D341Med (cell line): ENCODE measurements at places on chromosomes 2 and 18.

- no peak for DNase-seq
Measured at GRCh38 chr2:72210470-72210869, 62.8 kb upstream of the CYP26B1 start.

GRCh38 chr2:172927641-172928357 is 147.8 kb upstream of the MAP3K20 start:
- DNase-seq: no peak

DNA sequence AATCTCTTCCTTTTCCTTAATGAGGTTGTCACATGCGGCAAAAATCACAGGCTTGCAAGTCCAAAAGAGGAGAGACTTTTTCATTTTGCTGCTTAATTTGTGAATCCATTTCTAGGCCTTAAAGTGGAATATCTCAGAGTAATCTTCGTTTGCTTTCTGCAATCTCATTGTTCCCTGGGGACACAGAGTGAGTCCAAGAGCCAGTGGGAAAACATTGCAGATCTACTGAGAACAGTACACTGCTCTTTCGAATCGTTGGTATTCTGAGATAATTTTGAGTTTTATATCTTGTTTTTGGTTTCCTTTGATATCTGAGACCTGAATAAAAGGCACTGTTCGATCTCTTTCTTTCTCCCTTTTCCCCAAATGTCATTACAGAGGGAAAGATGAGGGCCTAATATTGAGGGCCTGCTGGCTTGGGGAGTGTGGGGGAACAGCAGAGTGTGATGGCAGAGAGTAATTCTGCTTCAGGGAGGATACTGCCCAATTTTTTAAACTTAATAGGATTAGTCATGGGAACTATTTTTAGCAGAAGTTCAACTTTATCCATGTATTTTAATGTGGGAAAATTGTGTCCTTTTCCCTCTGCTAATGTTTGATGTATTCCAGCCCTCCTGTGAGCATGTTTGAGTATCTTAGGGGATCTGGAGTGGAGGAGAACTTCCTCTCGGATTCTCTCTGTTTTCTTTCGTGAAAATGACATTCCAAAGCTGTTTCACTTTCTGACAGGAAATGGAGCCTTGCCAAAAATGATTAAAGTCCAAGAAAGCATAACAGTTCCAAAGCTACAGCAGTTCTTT is 418.2 kb upstream of the ZEB2 start:
- no peak for DNase-seq

DNA sequence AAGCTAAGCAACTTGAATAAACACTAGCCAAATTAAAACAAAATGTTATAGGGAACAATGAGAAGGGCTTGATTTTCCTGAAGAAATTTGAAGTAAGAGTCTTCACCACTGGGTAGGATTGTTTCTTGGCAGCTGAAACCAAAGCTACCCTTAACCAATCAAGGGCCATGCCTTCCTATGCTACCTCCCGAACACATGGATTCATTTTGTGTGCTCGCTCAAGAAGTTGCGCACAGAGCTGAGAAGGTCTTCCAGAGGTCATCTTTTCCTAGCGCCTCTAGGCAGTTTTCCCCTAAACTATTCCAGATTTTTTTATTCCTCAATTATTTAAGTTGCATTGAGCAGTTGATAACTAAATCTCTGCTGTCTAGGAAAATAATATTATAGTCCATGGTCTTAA is 264.6 kb downstream of the RBM43 start:
- DNase-seq: no peak

DNA sequence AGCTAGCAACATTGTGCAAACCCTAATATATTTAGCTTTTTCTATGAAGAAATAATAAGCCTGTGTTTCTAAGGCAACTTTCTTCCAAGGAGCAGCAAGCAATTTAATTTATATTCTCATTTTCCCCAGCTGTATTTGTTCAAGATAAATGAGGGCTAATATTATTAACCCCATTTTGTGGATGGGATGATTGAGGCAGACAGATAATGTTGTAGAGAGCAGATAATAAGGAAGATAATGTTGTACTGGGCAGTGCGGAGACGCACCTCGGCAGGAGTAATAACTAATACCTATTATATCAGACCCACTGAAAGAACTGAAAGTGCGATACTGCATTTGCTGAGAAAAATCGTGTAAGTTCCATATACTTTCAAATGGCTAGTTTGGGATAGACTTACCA is 344.1 kb upstream of the FANCL start:
- DNase-seq: no peak

DNA sequence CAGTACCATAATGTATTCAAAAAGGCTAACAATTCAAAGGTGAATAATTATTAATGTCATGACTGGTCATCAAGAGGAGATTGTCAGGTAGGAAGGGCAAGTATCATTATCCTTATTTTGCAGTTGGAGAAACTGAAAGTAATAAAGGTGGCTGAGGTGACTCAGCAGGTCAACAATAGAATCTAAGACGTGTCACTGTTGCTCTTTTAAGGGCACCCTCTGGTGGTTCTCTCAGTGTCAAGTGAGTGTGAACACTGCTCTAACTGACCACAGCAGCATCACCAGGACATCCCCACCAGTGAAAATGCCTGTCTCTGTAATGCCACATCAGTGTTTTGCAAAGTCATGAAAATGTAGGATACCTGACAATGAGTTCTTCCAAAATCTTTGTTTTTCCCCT is 69.7 kb downstream of the DCC start:
- DNase-seq: no peak

DNA sequence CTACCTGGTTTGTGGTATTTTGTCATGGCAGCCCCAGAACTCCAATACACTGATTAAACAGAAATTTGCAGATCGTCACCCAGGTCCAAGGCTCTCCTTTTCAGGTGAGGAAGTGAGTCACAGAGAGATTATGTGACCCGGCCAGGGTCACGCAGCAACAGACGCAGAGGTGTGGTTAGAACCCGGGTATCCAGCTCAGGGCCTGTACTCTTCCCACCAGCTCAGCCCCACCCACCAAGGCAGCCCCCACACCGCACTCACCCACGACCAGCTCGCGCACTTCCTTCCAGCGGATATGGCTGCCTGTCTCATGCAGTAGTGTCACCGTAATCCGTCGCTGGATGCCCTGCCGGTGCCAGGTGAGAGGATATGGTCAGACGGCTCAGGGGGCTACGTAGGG is 48.1 kb downstream of the AQP12A start:
- no peak for DNase-seq

GRCh38 chr2:160257041-160257742 is 57.1 kb upstream of the ITGB6 start:
- no peak for DNase-seq

- no peak for DNase-seq
Measured at GRCh38 chr18:49476664-49477411, 10.2 kb downstream of the C18orf32 start.

GRCh38 chr18:61735564-61736102 is 157.2 kb downstream of the RNF152 start:
- DNase-seq: no peak

- DNase-seq: no peak
Measured at GRCh38 chr2:402721-403120, 114.8 kb upstream of the ALKAL2 start.

GRCh38 chr2:12884713-12885282 is 168.1 kb downstream of the TRIB2 start:
- DNase-seq: no peak

GRCh38 chr2:178819147-178819875 is 12.1 kb upstream of the TTN start:
- DNase-seq: no peak

DNA sequence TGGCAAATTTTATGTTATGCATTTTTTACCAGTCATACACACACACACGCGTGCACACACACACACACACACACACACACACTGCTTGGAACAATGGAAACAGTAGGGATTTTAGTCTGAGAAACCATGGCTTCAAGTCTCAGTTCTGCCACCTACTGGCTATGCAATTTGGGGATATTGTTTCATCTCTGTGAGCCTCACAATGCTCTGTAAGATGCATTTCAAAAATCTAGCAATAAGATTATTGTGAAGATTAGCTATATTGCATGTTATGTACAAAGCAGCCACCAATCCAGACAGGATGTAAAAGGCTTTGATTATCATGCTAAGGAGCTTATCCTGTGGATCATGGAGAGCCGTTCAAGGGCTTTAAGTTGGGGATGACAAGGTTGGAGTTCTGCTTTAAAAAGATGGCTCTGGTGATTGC is 401.4 kb downstream of the NBAS start:
- peak; percentile 54 for DNase-seq

GRCh38 chr2:152499331-152499816 is 164.4 kb downstream of the FMNL2 start:
- DNase-seq: no peak

DNA sequence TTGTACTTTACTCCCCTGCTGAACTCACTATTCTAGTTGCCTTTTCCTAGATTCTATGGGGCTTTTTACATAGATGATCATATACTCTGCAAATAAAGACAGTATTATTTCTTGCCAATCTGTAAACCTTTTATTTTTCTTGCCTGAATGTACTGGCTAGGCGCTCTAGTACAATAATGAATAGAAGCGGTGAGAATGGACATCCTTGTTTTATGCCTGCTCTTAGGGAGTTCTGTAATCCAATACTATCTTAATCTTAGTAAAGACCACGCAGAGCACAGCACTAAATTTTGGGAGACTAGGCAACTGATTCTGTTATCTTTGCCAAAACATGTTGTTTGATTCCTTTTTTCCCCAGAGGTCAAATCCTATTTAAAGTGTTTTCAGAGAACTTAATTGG is 7.0 kb downstream of the KRCC1 start:
- no peak for DNase-seq

DNA sequence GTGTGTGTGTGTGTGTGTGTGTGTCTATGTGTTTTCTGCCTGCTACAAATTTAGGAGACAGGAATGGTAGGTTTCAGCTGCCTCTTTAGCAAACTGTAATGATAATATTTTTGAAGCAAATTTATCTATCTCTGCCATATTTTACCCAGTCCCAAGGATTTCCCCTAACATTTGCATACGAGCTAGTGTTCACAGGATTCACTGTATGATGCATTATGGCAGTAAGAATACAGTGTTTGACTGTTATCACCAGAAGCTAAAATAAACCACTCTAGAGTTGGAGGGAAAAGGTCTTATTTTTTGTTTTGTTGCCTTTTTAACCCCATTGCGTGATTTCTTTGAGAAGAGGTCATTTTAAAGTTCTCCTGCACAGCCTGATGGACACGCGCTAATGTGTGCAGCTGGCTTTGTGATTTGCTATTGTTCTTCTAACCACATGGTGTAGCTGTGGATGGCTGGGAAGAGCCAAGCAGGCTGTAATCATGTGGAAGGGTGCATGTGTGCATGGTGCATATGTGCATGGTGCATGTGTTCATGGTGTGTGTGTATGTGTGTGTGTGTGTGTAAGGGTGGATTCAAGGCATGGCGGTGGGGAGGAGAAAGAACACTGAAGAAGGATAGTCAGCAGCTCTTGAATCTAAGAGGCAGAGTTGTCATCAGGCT is 62.4 kb downstream of the PLB1 start:
- DNase-seq: no peak

DNA sequence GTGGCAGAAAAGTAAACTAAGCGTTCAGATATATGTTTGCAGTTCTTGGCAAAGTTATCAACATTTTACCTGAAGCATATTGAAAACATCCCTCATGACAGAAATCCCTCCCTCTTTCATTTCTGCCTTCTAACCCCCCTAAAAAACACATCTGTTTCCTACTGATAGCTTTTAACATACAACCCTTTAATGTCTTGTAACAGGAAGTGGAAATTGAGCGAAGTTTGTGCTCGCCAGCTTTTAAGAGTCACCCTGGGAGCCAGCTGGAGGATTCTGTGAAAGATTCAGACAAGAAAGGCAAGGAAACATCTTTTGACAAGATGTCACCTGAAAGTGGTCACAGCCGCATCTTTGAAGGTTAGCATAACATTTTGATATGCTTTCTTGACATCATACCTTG is 247.4 kb downstream of the XIRP2 start:
- DNase-seq: no peak

DNA sequence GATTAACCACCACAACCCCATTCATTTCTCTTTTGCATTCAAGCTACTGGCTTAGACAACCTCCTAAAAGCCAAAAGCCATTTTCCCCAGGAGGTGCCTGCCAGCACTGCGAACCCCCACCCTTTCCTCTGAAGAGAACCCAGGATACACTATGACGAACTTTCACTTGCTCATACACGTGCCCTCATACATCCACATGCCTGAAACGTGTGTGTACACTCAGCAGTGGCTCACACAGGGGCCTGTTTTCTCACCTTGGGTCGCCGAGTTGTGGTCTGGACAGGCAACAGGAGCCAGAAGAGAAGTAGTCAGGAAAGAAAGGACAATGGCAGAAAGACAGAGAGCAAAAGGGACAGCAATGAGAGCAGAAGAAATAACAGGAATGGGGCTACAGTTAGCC is 7.4 kb downstream of the DCTN1 start:
- DNase-seq: no peak

GRCh38 chr2:51213826-51214225 is 181.9 kb upstream of the NRXN1 start:
- DNase-seq: no peak

DNA sequence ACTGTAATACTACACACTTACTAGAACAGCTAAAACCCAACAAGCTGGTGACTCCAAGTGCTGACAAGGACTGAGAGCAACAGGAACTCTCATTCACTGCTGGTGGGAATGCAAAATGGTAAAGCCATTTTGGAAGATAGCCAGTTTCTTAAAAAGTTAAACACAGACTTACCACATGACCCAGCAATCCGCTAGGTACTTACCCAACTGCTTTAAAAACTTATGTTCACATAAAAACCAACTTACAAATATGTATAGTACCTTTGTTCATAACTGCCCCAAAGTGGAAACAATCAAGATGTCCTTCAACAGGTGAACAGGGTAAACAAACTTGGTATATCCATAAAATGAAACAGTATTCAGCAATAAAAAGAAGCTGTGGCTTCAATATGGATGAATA is 153.1 kb upstream of the ZFP36L2 start:
- DNase-seq: no peak

GRCh38 chr2:54240515-54241469 is 15.2 kb downstream of the TSPYL6 start:
- DNase-seq: no peak

DNA sequence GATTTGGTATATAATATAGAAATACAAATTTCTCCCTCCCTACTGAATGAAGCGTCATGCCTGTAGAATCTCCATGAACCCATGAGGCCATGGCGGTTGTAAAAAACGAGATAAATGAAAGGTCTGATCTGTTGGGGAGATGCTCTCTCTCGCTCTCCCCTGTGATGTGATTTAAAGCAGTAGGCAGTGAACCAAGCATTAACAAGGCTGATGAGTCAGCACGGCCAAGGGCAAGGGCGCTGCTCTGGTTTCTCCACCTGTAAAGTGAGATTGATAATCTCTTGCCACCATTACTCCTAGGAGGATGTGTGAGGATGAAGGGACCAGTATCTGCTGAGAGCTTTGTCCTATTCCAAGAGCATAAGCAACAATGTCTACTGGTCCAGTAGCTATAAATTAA is 553.3 kb downstream of the CMPK2 start:
- no peak for DNase-seq

DNA sequence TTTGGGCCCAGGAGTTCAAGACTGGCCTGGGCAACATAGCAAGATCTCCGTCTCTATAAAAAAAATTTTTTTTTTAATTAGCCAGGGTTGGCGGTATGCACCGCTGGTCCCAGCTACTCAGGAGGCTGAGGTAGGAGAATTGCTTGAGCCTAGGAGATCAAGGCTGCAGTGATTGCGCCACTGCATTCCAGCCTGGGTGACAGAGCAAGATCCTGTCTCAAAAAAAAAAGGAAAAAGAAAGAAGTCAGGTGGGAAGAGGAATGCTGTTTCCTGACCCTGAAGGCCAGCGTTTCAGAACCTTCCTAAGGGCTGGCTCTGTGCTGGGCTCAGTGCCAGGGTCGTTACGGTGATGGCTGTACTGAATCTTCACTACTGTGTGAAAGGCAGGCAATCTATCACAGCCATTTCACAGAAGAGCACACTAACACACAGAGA is 35.0 kb upstream of the AGAP1 start:
- DNase-seq: no peak

- no peak for DNase-seq
Measured at GRCh38 chr18:36101943-36102342, 27.2 kb downstream of the SLC39A6 start.
